ENCODE measurements at places on chromosomes 5 and 9.
A peak's percentile ranks its signal among the peaks of the same experiment; 100 is the strongest.

- DNase-seq, result no peak
These were observed 37.6 kb downstream of the BDP1 start for GRCh38 chr5:71492817-71493615.

- no peak for DNase-seq
These were observed 176.6 kb downstream of the ZNF462 start for GRCh38 chr9:107039542-107039941.

- DNase-seq, result no peak
These were observed 53.5 kb upstream of the MCCC2 start for GRCh38 chr5:71533615-71534014.

DNA sequence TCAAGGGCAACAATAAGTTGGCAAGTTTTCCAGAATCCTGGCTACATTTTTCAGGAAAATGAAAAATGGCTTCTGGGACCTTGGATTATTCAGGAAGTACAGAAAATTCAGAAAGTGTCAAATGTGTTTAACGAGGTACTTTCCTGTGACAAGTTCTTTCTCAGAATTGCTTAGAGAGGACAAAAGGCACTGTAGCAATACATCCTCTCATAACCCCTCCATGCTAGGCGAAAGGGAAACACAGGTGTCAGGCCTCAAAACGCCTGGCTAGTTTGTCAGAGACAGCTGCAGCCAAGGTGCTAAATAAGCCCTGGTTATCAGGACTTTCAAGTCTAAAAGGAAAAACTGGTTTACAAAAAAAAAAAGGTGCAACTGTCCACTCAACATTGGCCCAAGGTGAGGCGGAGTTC lies 115.2 kb downstream of the GNAQ start:
- no peak for DNase-seq

DNA sequence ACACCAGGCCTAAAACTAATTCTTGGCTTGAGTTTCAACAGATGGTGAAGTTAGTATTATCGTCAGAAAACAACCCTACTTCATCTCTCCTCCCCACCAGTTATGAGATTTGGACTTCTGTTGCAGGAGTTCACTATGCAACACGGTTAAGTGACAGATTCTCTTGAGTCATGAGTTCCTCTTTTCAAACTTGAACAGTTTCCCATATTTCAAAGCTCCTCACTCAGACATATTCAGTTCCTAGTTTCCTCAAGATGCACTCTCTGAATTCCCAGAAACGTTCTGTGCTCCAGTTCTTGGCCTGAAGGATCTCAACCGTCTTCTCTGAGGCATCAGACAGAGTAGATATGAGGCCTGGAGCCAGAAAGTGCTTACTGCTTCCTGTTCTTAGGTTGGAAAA lies 7.3 kb upstream of the PTGER4 start:
- no peak for DNase-seq

GRCh38 chr9:70525519-70525918 lies 111.1 kb upstream of the KLF9 start:
- no peak for DNase-seq

- peak; percentile 75 for DNase-seq
These were observed 1.5 kb downstream of the PRRC2B start for GRCh38 chr9:131395157-131396098.

DNA sequence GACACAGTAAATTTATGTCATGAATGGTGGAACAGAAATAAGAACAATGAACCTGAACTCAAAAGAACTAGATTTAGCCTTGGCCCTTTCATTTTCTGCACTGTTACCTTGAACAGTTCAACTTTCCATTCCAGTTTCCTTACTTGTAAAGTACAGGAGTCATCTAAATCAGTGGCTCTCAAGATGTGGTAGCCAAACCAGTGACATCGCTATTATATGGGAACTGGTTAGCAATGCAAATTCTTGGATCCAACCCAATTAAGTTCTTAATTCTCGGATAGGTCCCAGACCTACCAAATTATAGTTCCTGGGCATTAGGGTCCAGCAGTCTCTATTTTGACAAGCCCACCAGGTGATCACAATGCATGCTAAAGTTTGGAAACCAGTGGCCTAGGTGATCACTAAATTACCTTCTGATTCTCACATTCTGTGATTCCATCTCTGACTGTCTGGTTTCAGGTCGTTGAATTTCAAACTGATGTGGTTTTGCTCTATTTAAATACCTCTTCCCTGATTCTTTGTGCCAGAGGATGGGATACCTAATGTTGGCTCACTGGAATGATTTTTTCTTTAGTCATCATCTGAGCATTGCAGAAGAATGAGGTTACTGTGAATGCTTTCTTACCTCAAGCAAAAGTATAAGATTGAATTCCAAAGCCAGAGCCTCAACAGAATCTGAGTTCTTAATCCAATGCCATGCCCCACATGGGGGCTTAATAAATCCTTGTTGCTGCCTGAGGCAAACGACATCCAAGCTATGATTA lies 253.8 kb downstream of the ENC1 start:
- no peak for DNase-seq

DNA sequence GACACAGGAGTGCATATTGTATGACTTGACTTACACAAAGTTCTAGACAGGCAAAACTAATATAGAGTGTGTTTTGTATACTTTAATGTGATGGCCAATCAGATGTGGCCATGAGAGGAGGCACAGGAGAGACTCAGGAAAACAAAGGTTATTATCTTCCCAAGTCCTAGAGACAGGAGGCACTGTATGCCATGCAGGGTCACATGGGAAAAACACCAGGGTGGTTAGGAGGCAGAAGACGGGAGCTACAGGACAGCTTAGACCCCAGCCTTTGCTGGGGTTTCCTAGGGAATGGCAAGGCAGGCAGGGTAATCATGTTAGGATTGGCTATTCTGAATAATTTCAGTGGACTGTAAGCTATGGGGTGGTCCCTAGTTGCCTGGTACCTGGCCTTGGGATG lies 16.2 kb downstream of the TRPM3 start:
- DNase-seq, result no peak
